ENCODE measurements at places on chromosomes 5 and 9.

DNA sequence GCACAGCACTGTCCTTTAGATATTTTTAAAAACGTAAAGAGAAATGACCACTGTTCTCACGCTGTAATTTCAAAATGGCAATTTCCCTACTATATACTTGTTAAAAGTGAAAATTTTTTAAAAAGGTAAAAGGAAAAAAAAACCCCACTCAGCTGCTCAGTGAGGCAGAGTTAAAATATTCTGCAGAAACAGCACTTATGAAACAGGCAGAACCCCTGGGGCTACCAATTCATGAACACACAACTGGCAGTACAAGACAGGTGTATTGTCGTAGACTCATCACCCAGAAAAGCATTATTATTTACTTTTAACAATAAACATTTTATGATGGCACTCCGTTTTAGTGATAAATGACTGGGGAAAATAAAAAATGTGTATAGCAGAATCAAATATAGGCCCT lies 1.5 kb upstream of the RASGRF2 start:
- no peak for DNase-seq

DNA sequence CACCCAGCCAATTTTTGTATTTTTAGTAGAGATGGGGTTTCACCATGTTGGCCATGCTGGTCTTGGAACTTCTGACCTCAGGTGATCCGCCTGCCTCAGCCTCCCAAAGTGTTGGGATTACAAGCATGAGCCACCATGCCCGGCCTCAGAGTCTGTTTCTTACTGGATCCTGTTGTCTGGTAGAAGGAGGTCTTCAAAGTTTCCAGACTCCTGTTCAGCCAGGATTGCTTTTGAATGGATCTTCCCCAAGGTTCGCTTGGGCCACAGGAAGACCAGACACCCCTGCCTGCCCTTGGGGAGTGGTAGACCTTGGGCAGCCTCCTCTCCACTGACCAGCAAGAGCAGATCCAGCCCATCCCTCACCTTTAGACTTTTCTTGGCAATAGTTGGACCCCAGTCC lies 7.6 kb upstream of the LCN2 start:
- no peak for DNase-seq

DNA sequence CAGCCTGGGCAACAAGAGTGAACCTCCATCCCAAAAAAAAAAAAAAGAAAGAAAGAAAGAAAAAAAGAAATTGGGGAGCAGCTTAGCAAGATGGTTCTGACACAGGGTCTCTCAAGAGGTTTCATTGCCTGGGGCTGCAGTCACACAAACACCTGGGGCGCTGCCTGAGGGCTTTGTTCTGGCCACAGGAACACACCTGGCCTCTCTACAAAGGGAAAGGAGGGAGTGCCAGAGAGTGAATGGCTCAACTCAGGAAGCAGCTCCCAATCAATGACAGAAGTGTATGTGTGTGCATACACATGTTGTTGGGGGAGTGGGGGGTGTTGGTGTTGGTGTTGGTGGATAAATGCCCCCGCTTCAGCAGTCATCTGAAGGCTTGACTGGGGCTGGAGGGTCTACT lies 32.4 kb upstream of the CTNNA1 start:
- no peak for DNase-seq

- DNase-seq, result no peak
Observed at GRCh38 chr5:124061663-124062062, 549.7 kb downstream of the CSNK1G3 start.

GRCh38 chr9:130128733-130129431 lies 43.3 kb upstream of the NCS1 start:
- DNase-seq, result peak; percentile 57

GRCh38 chr9:79623799-79624721 lies 52.3 kb downstream of the TLE4 start:
- DNase-seq, result no peak

GRCh38 chr5:141657937-141658545 lies 6.8 kb upstream of the FCHSD1 start:
- DNase-seq, result no peak

- no peak for DNase-seq
Observed at GRCh38 chr5:17238521-17239041, 21.1 kb downstream of the BASP1 start.

GRCh38 chr5:120988491-120988890 lies 524.4 kb downstream of the PRR16 start:
- no peak for DNase-seq

DNA sequence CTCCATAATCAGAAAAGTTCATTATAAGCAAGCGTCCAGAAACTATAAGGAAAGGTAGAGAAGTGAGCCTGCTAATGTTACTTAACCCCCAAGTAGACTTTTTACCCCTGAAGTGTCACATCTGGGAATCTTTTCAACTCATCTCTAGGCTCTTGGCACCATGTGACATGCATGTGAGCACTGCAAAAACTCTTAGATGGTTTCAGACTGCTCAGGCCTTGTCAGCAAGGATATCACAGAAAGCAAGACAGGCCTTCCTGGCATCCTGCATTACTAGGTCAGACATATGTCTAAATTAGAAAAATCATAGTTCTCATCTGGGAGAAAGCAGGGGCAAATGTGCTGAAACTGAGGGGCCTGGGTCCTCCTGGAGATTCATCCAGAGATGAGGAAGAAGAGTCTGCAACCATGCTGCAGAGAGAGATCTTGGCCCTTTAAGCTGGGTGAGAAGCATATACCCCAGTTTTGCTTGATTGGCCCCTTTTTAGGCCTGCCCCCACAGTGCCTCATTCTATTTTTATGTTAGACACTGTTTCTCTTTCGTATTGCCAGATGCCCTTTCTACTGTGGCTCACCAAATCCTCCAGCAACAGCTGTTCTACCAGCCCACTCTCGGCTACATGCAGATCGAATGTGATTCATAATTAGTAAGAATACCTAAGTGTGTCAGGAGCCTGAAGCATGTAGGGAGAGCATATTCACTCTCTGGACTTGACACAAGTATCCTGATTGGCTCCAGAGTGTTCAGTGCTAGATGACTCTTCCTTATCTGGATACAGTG lies 19.0 kb downstream of the TMEM8B start:
- no peak for DNase-seq

DNA sequence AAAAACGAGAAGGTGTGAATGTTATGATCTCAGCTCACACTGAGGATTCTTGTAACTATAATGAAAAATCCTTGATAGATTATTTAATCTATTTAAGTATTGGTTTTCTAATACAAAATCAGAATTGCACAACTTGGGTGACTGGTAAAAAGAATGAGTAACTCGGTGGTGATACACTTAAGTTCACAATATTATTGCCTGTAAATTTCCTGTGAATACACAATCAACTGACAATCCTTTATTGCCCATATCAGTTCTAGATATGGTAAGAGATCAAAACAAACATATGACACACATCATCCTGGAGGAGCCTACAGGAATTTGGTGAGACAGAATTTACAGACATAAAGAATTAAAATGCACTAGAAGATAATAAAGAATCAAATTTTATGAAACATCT lies 14.1 kb upstream of the LURAP1L start:
- DNase-seq, result no peak

DNA sequence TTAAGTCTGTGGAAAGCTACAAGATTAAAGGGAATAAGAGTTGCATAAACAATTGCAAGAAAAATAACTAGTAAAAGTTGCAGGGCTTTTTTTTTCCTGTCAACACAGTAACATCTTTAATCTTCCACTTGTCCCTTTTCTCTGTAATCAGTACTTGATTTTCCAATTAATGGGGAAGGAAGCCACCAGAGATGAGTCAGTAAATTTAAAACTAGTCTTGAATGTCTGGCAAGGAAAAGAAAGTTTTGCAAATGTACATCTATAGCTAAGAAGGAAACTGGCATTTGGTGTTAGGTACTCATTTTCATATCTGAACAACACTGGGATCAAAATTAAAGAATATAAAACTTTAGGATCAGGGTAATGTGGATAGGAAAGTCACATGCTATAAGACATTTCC lies 17.1 kb downstream of the DAP start:
- no peak for DNase-seq

GRCh38 chr9:115671963-115672305 lies 481.7 kb upstream of the PAPPA start:
- DNase-seq, result no peak

- no peak for DNase-seq
Observed at GRCh38 chr5:172153695-172154094, 34.3 kb downstream of the STK10 start.

DNA sequence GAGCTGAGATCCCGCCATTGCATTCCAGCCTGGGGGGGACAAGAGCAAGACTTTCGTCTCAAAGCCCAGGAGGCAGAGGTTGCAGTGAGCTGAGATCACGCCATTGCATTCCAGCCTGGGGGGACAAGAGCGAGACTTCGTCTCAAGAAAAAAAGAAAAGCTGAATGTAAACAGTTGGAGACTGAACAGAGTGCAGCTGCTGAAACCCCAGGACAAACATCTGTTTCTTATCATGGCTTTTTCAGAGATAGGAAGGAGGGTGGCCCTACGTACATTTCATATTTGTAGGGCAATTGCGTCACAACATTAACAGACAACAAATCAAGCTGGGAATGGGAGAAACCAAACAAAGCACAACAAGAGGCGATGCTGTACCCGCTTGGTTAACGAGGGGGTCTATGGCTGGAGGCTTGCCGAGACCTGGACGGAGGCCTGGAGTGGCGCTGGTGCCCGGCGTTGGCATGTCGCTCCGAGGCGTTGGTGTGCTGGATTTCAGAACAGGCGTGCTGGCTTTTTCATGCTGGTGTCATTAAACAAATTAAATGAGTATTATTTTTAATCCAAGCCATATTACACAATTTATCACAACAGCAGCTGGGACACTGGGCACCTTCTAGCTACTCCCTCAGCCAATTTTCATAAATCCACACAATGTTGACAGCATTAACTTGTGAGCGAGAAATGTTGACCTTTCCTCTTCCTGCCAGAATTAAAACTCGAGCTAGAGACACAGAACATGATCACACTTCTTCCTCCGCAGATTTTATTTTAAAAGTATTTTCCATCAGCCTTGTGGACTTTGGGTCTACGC lies 76.1 kb downstream of the TLE1 start:
- no peak for DNase-seq

DNA sequence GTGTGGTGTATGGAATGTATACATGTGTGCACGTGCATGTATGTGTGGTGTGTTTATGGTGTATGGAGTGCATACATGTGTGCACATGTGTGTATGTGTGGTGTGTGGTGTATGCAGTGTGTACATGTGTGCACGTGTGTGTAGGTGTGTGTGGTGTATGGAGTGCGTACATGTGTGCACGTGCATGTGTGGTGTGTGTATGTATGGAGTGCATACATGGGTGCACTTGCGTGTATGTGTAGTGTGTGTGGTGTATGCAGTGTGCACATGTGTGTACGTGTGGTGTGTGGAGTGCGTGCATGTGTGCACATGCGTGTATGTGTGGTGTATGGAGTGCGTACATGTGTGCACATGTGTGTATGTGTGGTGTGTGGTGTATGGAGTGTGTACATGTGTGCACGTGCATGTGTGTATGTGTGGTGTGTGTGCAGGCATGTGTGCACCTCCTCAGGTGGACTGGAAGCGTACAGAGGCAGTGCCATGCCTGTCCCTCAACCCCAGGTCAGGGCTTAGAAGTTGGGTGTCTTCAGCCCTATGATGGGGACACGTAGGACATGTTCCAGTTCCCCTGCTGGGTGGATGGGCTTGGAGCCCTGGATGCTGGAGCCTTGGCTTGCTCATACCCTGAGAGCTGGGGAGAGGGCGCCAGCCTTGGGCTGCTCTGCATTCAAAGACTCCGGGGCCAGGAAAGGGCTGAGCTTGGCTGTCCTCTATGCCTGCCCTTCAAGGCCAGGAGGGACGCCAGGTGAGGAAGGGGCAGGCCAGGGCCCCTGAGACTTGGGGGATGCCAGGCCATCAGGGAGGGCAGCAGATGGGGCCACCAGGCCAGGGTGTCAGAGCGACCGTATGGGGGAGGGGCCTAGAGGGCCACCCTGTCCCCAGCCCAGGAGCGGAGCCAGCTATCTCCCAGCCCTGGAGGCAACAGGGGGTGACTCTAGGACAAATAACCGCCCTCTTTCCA lies 12.2 kb downstream of the MYMK start:
- no peak for DNase-seq

DNA sequence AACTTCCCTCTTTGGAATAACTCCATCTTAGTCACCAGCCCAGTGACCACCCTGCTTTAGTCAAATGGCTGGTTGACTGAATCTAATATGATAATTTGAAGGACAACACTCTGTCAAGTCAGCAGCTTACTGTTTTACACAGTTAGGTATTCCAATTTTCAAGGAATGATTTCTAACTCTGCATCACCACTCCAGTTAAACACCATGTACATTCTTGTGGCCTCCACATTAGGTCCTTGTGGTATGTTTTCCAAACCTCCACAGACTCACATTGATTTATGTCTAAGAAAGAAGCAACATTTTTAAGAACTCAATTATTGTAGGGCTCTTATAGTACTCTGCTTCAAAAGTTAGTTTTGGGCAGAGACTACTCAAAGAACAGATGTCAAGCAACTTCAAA lies 110.7 kb downstream of the TLE1 start:
- DNase-seq, result no peak

- DNase-seq, result no peak
Observed at GRCh38 chr5:171397190-171397589, 9.5 kb downstream of the NPM1 start.

DNA sequence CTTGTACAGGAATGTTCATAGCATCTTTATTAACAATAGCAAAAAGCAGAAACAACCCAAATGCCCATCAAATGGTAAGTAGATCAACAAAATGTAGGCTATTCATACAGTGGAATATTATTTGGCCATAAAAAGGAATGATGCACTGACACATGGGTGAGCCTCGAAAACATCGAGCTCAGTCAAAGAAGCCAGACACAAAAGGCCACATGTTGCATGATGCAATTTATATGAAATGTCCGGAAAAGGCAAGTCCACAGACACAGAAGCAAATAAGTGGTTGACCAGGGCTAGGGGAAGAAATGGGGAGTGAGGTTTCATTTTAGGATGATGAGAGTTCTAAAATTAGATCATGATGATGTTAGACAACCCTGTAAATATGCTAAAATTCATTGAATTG lies 16.5 kb upstream of the SLC2A8 start:
- DNase-seq, result no peak

- no peak for DNase-seq
Observed at GRCh38 chr9:130905125-130905901, 8.7 kb upstream of the QRFP start.

GRCh38 chr5:137287569-137287968 lies 211.6 kb downstream of the SPOCK1 start:
- DNase-seq, result no peak

DNA sequence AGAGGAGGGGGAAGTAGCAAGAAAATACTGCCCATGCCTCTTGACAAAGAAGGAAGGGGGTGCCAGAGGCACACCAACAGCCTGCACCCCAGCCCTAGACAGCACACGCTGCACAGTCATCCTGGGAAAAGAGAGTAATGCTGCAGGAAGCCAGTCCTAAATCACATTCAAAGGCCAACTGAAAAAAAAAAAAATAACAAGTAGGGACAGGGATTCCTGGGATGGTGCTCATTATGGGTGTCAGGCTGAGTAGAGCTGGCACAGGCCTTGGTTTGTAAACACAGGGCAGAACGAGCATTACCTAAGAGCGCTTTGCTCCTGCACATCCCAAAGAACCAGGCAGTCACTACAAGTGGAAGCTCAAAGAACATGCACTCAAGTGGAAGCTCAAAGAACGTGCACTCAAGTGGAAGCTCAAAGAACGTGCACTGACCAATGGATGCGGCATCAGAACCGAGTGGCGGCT lies 7.8 kb downstream of the RAPGEF1 start:
- no peak for DNase-seq

GRCh38 chr5:60538955-60539866 lies 160.8 kb downstream of the DEPDC1B start:
- no peak for DNase-seq

GRCh38 chr9:129576546-129577543 lies 44.1 kb downstream of the C9orf50 start:
- DNase-seq, result no peak

Data from activated CD4-positive, alpha-beta T cell treated with anti-CD3 and anti-CD28 coated beads, Interleukin-2, amount 50 U/mL, for 1 hour (primary cell).